ENCODE measurements at places on chromosomes 5 and 9.

DNA sequence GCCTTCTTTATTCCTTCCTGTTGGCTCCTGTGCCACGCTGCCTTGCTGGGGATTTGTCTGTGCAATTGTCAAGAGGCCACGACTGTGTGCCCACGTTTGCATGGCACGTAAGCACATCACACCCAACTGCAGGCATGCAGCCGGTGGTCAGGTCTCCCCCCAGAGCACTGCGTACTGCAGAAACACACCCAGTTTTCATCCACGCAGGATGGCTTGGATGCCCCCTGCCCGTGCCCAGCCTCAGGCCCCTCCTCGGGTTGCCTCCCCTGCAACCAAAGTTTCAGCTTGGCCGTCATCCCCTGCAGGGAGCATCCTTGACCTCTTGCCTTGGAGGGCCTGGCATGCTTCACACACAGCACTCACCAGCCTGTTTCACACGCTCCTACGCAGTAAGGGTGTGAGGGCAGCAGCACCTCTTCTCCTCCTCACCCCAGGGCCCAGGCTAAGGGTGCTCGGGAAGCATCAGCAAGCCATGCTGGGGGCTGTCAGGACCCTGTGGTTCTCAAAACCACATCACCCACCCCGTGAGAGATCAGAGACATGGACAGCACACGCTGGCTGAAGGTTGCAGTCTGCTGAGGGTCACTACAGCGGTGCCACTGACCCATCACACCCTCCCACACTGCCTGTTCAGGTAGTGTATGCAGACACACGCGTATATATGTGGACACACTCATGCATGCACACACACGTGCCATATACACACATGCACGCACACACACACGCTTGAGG lies 3.1 kb downstream of the MRPL36 start:
- no peak for DNase-seq

GRCh38 chr5:75640395-75640794 lies 29.1 kb downstream of the ANKDD1B start:
- no peak for DNase-seq

GRCh38 chr9:90457386-90458190 lies 185.0 kb downstream of the DIRAS2 start:
- no peak for DNase-seq

DNA sequence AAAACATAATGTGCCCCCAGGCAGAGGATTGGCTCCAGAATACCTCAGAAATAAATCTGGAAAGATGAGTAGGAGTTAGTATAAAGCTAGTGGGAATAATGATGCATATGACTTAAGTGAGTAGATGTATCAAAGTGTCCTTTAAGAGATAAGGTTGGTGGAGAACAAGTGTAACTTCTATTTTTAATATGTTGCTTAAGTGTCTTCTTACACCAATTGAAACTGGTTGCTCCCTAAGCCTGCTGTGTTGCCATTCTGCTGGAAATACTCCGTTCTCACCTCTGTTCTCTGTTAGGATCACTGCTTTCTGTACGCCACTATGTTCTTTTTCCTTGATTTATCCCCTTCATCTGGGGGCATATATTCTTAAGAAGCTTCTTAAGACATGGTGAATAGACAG lies 286.4 kb downstream of the TMEM232 start:
- DNase-seq, result no peak

GRCh38 chr9:8172000-8172399 lies 372.4 kb upstream of the DMAC1 start:
- no peak for DNase-seq

DNA sequence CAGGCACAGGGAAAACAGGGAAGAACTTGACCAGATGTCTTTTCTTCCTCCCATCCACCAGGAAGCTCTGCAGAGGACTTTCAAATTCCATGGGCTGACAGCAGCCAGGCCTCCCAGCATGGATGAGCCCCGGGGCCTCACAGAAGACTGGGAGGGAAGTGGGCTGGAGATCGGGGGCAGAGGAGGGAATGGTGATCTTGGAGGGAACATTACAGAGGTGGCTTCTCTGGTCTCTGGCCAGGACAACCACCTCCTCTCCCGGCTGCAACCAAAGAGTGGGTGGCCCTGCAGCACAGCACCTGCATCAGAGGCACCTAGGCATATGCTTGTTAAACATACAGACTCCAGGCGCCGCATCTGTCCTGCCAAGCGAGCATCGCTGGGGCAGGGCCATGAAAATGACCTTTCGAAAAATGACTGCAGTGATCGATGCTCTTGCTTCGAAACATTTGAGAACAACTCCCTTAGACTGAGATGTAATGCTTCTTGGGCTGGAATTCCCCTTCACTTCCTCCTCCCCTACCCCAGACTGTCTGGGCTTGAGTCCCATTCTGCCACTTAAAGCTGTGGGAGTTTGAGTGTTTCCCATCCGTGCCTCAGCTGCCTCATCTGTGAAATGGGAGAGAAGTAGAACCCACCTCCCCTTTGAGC lies 68.7 kb upstream of the UNC5A start:
- no peak for DNase-seq

DNA sequence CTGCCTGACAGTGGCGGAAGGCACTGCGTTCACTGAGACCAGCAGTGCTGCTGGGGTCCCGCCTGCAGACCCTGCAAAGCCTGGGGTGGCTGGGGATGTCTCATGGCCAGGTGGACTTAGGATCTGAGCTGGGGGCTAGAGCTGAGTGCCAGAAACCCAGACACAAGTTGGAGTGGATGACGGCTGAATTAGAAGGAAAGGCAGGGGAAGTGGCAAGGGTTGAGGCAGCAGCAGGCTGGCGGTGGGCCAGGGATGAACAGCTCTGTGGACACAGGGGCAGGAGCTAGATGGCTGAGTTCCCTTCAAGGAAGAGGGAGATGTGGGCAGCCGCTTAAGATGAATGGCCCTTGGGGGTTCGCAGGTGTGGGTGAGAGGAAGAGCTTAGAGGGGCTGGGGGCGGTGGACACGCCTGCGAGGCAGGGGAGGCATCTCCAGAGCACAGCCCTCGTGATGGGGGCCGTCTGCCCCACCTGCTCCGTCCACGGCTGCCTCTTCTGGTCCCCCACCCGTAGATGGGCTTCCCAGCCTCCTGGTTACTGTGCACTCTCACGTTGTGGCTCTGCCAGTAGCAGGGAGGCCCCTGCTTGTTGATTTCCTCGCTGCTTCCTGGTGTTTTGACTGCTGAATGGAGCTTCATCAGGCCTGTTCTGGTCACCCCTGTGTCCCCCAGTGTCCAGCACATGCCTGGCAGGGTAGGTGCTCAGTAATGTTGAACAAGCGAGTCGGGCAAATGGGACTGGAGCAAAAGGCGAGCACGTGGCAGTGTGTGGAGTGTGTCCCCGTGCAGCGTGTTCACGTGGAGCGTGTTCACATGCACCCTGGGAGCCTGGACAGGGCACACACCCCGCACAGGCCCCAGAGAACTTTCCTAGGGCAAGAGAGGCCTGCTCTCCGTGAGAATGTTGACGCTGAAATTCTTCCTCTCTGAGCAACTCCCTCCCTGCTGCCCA lies 168.2 kb downstream of the CACNA1B start:
- DNase-seq, result no peak

DNA sequence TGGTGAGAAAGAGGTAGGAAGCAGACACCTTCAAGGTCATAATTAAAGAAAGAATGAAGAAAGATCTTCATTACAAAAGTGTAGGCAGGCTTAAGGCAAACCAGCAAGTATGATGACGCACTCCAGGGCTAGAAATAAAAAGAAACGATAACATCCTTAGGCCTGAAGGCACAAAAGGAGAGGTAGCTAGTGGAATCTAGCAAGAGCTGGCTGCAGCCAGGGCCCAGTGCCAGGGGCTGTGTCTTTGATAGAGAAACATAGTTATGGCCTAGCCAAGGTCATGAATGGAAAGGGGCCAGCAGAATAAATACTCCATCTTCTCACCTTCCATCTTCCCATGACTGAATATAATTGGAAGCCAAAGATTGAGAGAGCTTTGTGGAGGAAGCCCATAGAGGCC lies 6.8 kb upstream of the SH3TC2 start:
- no peak for DNase-seq
